ENCODE measurements at places on chromosomes 13 and 19.
A peak's percentile ranks its signal among the peaks of the same experiment; 100 is the strongest.

GRCh38 chr19:13154911-13155471, 4.8 kb downstream of the IER2 start:
- DNase-seq = no peak

GRCh38 chr19:37466277-37466797, 907 bp downstream of the ZNF569 start:
- DNase-seq = no peak

GRCh38 chr19:12933287-12934072, at the start of gene FARSA:
Gene FARSA (minus strand): TSS chr19:12933711. CDS start chr19:12933696, 15 bp downstream.
- peak; percentile 81 for DNase-seq

DNA sequence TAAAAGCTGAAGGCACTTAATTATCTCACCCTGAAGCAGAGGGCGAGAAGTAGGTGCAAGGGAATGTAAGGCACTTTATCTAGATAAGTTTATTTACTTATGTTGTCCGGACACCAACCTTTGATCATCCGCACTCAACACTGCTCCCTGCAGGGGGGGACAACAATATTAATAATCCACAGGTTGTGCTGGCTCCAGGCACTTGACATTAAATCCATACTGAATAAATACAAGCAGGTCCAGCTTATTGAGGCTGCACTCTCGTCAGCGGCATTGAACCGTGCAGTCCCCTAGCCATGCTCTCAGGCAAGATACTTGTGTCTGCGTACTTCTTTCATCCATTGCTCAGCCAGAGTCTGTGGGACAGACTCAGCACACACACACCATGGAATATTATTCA, 374.5 kb upstream of the NBEA start:
- no peak for DNase-seq

DNA sequence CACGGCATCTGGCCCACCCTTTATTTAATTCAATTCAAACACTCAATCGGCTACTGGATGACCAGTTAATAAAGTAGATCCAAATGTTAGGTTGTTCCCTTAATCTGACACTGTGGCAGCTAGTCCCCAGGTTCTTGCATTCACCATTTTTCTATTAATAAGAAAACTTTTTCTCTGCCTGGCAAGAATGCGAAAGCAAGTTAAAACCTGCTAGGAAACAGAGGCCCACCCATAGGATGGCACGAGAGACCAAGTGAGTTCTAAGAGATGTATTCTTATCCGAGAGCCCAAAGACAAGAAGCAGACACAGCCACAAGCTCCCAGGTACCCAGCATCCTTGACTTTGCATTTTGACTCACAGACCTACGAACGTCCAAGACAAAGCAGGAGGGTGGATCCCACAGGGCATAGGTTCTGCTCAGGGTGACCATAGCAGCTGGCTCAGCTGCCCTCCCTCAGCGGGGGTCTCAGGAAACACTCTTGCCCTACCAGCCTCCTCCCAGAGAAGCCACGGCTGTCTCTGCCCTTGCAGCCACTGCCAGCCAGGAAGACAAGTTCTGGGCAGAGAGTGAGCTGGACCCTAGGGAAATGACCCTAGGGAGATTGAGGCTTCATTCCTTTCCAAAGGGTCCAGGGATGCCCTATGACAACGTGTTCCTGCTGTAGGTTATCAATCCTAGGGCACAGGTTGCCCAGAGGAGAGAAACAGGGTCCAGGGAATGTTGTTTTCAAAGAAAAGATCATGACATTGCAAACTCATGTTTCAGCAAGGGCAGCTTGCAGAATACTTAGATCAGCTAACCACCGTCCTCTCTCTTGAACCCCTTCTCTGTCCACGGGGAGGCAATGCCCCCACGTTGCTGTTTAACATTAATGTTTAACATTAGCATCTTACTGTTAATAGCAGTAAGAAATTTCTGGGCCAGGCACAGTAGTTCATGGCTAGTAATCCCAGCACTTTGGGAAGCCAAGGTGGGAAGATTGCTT, 147.2 kb upstream of the ZNF507 start:
- no peak for DNase-seq

GRCh38 chr19:45900738-45901431, 1.5 kb downstream of the MYPOP start:
- DNase-seq = no peak

GRCh38 chr13:64579331-64579730, 2650.8 kb downstream of the PCDH9 start:
- DNase-seq = no peak

GRCh38 chr13:77389625-77390000, 62.7 kb upstream of the MYCBP2 start:
- DNase-seq = no peak

DNA sequence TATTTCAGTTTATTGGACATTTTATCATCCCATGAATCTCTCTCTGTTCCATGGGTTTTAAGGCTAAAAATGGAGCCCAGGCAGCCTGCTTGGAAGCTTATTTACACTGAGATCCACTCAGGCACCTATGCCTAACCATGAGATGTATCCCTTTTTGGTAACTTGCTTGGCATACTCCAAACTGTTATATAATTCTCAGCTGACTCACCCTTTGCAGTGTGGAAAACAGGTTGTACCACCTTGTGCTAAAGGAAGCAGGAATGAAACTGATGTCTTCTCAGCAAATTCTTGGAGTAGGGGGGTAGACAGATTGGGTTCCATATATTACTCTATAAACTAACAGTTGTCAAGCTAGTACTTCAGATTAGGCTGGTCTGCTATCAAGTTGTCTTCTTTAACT, 483.6 kb downstream of the KLF5 start:
- peak; percentile 44 for DNase-seq

GRCh38 chr19:50968716-50969412, 527 bp downstream of the KLK6 start:
- DNase-seq = peak; percentile 4

- DNase-seq = peak; percentile 12
Observed at GRCh38 chr13:69603144-69603853, 504.3 kb upstream of the ATXN8OS start.

GRCh38 chr19:33905937-33906577, 109.4 kb downstream of the KCTD15 start:
- DNase-seq = no peak

DNA sequence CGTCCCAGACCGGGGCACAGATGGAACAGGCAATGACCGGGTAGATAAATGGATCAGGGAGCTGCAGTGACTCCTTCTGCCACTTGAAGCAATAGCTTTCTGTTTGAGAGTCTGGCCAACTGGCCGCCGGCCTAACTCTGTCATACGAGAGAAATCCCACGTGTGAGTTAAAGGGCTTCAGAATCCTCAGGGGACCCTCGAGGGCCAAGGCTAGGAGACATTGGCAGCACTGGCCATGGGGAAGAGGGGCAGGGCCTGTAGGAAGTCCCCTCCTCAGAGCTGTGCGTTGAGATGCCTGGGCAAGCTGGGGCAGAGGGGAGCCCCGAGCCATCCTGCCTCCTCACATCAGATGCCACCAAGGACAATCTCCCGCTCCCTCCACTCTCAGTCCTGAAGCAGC, 51.6 kb downstream of the KLF2 start:
- no peak for DNase-seq
